ENCODE measurements at places on chromosomes 12 and 14. TPM values are rescaled to one million over a fixed set of nuclear protein-coding genes. Genes with fewer than 3 reads are reported as not detected.

The WSCD2 gene
- total RNA-seq = not detected

DNA sequence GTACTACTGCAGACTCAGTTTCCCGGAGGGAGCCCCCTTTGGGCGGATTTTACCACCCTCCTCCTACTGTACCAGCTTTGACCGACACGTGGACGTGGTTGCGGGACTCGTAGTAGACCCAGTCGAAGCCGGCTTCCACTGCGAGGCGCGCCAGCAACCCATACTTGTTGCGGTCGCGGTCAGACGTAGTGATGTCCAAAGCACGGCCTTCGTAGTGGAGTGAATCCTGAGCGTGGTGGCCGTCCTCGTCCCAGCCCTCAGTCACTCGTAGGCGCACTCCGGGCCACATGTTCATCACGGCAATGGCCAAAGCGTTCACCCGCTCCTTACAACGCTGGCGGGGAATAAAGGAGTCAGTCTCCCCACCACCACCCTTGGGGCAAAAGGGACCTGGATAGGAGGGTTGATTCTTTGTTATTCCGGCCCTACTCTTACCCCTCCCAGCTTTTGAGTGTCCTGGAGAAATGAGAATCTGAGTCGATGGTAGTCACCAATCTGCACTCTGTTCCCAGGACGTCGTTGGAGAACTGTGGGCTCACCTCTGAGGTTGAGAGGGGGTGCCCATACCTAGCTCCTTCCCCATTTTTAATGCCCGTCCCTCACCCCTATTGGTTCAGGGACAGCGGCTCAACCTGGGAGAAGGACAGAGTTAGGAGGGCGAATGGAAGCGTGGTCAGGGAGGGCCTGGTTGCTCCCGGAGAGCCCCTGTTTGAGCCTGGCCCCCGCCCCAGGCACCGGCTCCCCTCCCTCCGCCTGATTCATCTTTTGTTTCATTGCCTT lies 3.4 kb downstream of the DHH start:
- no peak for DNase-seq

DNA sequence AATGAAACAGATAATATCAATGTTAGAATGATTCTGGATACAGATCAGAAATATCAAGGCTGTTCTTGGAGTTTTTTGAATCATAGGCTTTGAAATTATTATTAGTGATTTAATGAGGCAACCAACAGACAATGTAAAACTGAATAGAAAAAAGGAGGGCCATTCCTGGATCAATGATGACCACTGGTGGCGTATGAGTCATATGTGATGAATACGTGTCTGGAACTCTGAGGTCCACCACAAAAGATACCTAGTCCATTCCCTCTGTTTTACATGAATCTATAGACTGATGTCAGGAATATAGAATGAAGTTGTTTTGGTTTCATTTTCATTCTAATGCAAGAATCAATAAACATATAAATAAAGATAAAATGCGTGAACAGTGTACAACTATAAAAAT lies 78.3 kb upstream of the RTL1 start:
- DNase-seq = no peak

The CPNE6 gene
- total RNA-seq = not detected

DNA sequence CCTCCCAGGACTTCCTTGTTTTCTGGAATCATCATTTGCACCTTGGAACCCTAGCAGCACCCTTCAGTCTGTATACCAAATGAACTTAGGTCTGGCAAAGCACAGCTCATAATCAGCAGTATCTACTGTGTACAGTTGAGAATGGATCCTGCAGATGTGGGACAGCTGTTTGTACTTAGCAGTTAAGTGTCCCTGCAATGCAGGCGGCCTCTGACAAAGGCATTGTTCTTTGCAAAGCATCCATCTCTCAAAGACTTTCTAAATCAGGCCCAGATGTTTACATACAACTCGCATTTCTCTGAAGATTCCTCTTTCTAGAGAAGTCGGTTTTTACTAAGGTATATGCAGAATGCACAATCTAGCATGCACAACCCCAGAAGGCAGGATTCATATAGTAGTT lies 170.5 kb upstream of the RBM19 start:
- no peak for DNase-seq

The GZMH gene
- total RNA-seq = 14.0 TPM

GRCh38 chr14:72786378-72787350 lies 107.2 kb downstream of the DPF3 start:
- no peak for DNase-seq

GRCh38 chr14:103710771-103711377 lies 4.4 kb downstream of the XRCC3 start:
- DNase-seq = no peak

- no peak for DNase-seq
These were observed 7.5 kb upstream of the PTPRR start for GRCh38 chr12:70928071-70928470.

DNA sequence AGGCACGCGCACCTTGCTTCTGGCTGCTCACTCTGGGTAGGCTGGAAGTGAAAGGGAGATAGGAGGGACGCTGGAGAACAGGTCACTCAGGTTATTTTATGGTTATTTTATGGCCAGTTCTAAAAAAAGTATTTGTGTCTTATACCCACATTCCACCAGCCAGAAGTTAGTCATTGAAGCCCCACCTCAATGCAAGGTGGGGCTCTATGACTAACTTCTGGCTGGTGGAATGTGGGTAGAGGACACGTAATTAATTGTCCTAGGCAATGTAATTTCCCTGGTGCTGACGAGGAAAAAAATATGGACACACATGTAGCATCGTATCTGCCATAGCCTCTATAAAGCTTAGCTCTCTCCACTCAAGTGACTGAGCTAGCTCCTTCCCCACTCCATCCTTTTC lies 104.9 kb downstream of the PDZRN4 start:
- no peak for DNase-seq

GRCh38 chr12:47889040-47889439 lies 15.8 kb downstream of the VDR start:
- peak; percentile 43 for DNase-seq

The FAM90A1 gene
- total RNA-seq = 0.14 TPM

- DNase-seq = no peak
These were observed 102.4 kb downstream of the PPM1H start for GRCh38 chr12:62832558-62832957.

DNA sequence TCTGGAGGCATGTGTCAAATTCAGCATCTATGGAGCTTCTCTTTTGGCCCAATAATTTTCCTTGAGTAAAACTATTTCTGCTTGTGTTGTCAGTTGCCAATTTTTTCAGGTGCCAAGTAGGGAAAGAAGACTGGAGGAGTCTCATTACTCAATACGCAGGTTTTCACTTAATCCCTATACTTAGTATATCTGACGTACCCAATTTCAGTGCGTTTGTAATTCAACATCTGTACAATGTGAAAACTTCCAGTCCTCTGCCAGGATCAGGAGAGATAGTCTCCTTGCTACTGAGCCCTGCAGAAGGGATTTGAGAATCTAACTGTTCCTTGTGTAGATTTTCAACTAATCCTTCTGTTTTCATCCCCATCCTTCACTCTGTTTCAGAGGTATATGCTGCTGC lies 5.7 kb upstream of the PAWR start:
- DNase-seq = no peak

The DLGAP5 gene
- 46.0 TPM for total RNA-seq

- DNase-seq = no peak
These were observed 30.0 kb upstream of the GRIP1 start for GRCh38 chr12:66708704-66709456.

The FKBP4 gene
- total RNA-seq = 233 TPM

DNA sequence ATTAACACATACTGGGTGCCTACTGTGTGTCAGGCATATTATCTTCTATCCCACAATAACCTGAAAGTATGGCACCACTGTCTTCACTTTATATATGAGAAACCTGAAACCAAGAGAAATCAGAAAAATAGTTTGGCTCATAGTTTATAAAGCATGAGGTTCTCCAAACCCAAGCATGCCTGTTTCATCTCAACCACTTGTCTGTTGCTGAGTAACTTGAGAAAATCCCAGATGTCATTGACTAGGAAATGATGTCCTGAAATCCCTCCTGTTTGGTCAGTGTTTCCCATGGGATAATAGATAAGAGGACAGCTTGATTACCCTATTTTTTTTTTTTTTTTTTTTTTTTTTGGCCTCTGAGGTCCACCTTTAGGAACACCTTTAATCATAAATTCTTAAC lies 2.6 kb upstream of the IFNG-AS1 start:
- DNase-seq = no peak

The C1R gene
- 2.5 TPM for total RNA-seq

GRCh38 chr14:21868442-21869046 lies 194.9 kb upstream of the OR4E1 start:
- peak; percentile 67 for DNase-seq

- no peak for DNase-seq
These were observed 22.7 kb upstream of the KRT78 start for GRCh38 chr12:52871291-52872039.

The MANSC4 gene
- total RNA-seq = not detected

The JAG2 gene
- 2.6 TPM for total RNA-seq

DNA sequence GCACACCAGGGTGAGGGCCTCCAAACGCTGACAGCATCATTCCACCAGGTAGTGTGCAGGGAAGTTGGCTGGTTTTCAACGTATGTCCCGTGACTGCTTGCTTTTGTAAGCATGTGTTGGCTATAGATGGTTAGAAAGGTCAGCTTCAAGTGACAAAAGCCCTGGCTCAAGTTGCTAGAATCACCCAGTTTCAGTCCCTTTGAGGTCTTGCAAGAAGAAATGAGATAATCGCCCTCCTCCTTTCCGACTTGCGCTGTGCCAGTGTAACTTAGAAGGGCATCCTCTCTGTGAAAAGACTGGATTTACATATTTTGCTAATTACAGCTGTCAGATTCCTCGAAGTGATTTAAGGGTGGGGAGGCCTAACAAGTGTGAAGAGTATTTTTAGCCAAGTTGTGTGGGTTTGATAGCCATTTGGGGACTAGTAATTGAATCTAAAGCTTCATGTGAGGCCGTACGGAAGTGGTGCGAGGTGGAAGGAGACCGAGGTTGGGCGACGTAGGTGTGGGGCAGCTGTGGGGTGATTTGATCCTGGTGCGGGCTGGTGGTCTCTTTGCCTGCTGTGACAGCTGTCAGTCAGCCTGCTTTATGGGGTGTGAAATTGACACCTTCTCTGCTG lies 94.7 kb downstream of the CHST11 start:
- no peak for DNase-seq

DNA sequence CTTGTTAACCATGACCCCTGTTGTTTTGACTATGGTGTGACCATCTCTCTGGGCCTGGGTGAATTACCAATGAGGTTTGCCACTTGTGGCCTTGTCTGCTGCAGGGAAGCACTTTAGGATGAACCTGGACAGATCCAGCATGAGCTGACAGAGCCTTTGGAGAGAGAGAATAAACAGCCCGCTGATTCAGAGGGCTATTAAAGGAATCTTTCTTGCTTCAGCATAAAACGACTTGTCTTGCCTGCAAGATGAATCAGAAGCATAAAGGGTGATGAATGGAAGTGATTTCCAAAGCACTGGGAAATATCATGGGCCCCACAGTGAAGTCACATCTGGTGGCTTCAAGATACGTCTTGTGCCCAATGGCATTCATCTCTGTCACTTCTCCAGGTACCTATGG lies 69.0 kb upstream of the WSCD2 start:
- DNase-seq = no peak

DNA sequence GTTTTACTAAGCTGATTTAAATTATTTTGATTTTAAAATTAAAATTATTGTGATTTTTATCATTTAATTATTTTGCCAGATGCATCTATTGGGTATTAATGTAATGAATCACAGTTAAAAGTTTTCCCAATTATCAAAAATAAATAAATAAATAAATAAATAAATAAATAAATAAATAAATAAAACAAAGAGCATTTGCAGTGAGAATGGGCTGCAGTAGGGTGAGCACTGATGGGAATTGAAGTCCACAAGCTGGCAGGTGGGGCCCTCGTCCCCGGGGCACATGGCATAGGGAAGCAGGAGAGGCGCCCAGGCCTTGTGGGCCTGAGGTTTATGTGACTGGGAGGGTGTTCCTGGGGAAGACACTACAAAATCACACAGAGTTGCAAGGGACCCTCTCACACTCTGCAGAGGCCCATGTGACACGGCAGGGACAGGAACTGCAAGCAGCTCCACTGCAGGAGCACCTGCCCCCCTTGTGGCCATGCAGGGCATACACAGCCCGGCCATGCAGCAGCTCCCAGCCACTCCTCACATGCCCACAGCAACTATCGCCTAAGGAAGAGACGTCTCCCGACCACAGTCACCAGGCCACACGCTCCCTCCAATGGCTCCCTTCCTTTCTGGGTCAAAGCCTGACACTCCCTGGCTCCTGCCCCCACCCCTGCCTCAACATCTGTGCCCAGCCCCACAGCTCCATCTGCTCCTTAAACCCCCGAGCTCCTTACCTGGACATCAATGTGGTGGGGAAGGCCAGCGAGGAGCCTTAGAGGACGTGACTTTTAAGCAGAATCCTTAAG lies 256.3 kb upstream of the SFSWAP start:
- no peak for DNase-seq

GRCh38 chr14:90905531-90905930 lies 89.3 kb upstream of the TTC7B start:
- no peak for DNase-seq

The MMP17 gene
- 0.25 TPM for total RNA-seq

- no peak for DNase-seq
These were observed 50.8 kb upstream of the ISM2 start for GRCh38 chr14:77549451-77549850.

The SERPINA6 gene
- total RNA-seq = not detected

The CD27 gene
- total RNA-seq = 23.3 TPM

GRCh38 chr12:3745152-3745551 lies 7.8 kb downstream of the CRACR2A start:
- DNase-seq = no peak

DNA sequence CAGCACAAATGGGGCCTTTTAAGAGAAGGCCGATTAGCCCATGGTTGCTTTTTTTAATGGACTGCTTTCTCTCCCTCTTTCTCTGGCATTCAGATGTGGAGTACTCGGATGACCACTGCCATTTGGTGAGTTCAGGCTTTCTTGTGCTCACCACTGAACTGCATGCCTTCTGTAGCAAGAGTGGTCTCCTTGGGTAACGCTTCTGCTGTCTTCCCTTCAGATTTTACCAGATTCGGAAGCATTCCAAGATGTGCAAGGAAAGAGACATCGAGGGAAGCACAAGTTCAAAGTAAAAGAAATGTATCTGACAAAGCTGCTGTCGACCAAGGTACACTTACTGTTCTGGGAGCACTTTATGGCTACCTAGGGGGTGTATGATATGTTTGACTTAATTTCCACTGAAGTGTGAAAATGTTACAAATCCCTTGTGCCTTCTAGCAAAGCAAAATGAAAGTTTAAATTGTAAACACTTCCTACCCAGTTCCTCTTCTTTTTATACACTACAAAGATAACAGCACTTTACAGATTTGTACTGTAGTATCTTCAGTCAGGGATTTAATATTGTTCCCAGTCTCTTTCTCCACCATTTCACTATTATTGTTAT lies 148.8 kb downstream of the PLXNC1 start:
- DNase-seq = no peak

DNA sequence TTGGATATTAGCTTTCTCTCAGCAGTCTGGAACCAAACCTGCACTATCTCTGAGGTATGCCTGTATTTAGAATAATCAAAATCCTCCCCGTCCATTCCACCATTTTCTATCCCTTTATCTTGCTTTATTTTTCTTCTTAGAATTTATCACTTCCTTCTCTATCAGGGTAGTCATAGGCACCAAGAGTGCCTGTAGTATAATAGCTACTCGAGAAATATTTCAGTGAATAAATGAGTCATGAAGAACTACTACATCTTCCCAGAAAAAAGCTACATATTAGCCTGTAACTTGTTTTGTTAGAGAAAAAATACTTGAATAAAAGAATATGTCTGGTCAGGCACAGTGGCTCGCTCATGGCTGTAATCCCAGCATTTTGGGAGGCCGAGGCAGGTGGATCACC lies 4.3 kb downstream of the SLC2A14 start:
- DNase-seq = no peak

The SYT1 gene
- total RNA-seq = not detected

The CMA1 gene
- 0.25 TPM for total RNA-seq

- no peak for DNase-seq
These were observed 5.3 kb upstream of the CDCA4 start for GRCh38 chr14:105026033-105026785.
